ENCODE measurements at places on chromosomes 2 and 18.

- no peak for DNase-seq
Observed at GRCh38 chr2:142048581-142048980, 82.2 kb downstream of the LRP1B start.

DNA sequence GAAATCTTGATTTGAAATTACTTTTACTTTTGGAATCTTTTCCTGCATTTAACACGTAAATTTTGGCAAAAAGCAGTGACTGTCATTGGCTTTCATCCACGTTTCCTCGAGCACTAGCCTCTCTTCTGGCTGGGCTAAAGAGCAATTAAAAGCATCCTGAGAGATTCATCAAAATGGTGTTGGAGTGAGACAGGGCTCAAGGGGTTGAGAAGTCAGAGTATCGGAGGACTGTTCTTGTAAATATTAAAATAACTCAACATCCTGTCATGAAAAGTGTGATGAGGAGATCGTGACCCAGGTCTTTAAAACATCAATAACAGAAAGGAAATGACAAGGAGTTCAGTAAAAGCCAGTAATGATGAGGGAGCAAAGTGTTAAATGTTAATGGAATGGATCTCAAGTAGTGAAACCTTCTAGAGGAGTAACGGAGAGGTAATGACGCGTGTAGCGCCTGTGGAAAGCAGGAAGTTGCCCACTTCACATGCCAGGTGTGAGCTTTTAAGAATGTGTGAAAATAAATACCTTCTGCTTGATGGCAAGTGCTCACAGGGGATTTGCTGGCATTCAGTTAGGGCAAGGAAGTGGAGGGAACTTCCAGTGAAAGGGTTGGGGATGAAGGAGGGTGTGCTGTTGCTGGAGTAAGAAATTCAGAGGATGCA lies 754.4 kb downstream of the ADCYAP1 start:
- DNase-seq = no peak

DNA sequence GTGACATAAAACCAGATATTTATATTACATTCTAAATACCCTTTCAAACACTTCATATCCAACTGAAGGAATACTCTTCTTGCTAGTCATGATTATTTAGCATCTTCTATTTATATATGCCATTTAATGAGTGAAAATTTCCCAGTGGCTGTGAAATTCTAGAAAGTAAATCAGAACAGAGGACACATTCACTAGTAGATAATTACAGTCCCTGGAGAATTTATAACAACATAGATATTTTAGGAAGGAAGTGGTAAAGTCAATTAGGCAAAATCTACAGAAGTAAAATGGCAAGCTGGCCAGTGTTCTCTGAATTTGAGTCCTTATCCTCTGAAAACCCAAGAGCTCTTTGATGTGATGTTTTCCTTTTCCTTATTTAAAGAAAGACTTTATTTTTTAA lies 121.8 kb downstream of the PMAIP1 start:
- no peak for DNase-seq

GRCh38 chr2:222193328-222193983 lies 105.3 kb downstream of the PAX3 start:
- DNase-seq = no peak

DNA sequence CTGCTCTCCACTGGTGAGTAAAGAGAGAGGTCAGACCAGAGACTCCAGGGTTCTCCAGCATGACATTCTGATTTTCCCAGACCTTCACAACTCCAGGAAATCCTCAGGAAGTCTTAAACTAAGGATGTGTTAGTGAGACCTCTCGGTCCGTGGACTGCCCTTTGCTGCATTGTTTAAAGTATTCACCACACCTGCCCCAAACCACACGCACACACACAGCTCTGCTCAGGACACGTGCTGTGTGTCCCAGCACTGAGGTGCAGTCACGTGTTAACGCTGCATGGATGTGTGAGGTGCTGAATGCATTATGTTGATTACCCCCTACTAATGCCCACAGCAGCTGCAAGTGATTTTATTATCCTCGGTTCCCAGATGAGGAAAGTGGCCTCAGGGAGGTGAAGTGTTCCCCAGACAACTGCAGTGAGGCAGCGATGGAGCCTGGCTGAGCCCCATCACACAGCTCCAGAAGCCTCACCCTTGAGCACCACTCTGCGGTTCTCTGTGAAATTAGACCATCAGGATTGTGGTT lies 68.4 kb downstream of the TRAPPC12 start:
- DNase-seq = no peak

DNA sequence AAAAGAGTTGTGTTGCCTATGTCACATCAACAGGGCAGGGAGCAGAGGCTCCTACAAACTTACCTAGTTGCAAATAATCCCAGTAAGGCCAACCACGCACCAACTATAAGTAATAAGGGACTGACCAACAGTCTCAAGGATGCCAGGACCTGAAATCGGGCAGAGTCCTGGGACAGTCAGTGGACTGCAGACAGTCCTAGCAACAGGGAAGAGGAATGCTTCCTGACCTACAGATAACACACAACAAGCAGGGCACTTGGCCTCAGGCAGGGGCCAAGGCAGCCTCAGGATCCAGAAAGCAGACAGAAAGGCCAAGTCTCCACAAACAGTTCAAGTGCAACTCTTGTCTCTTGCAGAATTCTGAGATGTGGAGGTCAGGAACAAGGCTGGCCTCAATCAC lies 56.2 kb downstream of the GALNT14 start:
- DNase-seq = no peak

- no peak for DNase-seq
Observed at GRCh38 chr2:196971574-196972279, 45.2 kb upstream of the PGAP1 start.

DNA sequence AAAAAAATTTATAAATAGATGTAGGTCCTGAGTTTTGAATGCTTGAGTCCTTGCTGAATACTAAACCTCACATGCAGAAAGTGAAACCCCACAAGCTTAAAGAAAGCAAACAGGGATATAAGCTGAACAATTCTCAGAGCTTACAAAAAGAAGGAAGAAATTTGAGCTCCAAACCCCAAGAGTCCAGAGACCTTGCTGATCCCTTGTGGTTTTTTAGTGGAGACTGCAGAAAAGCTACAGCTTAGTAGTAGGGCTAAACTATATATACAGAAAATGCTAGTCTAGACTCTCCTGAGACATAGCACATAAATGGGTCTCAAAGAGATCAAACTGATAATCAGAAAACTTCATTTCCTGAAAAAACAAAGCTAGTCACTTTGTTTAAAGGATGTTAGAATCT lies 1548.1 kb upstream of the ZEB2 start:
- DNase-seq = no peak

DNA sequence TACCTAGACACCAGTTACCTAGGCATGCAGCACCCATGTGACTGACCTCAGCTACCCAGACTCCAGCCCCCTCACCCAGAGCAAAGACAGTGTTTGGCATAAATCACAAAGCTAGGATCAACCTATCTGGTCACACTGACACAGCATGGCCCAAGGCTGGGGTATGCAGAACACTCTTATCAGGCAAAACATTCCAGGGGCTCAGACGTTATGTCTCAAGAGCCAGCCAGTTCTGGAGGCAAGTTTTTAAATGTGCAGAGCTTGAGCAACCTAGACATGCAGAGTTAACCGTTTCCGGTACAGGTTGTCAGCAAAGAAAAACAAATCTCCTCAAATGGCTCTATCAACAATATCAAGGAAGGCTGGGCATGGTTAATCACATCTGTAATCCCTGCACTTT lies 92.8 kb downstream of the AP1S3 start:
- no peak for DNase-seq

DNA sequence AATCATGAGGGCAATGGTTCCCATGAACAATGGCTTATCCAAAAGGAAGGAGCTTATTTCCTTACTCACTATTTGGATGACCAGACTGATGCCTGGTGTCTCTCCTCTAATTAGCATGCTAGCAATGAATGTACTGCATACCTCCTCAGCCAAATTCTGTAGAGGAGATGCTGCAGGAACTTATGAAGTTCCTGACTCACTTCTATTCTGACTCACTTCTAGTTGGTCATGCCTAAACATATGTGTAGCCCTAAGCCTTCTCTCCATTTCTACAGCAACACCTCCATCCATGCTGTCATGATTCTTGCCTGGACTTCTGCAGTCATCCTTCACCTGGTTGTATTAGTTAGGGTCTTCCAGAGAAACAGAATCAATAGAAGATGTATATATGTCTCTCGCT lies 59.9 kb upstream of the MRPS9 start:
- no peak for DNase-seq

DNA sequence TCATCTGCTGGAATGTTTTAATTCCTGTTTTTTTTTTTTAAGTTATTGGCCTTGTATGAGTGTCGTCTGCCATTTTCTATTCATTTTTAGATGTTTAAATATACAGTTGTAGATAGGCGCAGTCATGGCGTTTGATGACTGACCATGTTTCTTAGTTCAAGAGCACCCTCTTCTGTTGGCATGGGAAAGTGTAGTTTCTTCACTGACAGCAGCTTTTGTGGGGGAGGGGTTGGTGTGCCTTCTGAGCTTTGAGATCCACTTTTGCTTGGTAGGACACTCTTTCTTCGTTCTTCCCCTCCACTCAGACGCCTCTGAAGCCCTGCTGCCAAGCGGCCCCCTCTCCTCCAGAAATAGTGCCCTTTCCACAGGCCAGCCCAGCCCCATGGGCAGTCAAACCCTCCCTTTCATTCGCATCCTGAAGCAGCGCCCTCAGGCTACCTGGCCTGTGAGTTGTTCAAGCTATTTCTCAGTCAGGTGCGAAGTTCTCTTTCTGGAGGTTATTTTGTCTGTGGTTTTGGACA lies 492.0 kb downstream of the TNS1 start:
- no peak for DNase-seq

GRCh38 chr18:76821875-76822505 lies 367 bp upstream of the ZNF236 start:
- peak; percentile 46 for DNase-seq

GRCh38 chr18:13577781-13578180 lies 148.6 kb downstream of the FAM210A start:
- no peak for DNase-seq

DNA sequence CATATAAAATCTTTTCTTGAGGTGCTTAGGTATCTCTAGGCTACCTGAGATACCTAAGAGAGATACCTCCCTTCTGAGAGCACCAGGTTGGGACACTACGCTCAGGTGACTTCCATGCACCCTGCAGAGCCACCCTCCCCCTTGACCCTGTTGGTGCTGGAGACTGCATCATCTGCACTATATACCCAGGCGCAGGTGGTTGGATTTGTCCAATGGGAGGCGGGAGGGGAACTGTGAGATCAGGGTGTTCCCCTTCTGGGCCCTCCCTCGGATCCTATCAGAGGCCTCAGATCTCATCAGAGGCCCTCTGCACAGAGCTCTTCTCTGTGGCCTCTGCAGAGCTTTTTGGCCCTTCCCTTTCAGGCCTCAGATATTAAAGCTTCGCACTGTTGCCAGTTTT lies 158.4 kb downstream of the SH3RF3 start:
- DNase-seq = no peak

DNA sequence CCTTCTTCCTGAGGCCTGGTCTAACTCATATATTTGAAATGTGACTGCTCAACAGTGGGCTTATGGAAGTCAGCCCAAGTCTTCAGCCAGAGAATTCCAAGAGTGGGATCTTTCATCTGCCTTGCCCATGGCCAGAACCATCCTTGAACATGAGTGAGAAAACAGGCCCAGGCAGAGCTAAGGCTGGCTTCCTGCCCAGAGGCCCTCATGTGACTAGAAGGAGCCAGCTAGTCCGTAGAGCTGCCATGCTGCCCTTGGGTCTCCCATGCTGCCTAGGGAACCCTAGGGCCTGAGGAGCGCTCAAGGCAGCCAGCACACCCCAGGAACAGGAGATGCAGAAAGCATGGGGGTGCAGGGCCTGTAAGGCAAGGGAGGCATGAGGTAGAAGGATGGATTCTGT lies 203.6 kb downstream of the FHOD3 start:
- DNase-seq = no peak

DNA sequence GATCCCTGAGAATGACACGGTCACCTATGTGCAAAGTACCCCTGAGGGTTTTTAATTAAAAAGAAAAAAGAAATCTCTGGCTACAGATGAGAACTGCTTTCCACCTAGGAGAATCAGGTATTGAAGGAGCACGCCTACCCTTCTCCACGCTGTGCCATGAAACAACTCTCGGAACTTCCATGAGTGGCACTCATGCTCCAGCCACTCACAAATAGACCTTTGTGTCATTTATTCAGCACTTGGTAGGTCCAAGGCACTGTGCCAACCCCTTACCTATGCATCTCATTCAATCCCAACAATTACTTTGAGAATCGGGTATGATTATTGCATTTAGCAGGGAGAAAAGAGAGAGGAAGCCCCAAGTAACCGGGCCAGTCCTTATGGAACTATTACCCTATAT lies 44.9 kb upstream of the TTC39C start:
- no peak for DNase-seq

DNA sequence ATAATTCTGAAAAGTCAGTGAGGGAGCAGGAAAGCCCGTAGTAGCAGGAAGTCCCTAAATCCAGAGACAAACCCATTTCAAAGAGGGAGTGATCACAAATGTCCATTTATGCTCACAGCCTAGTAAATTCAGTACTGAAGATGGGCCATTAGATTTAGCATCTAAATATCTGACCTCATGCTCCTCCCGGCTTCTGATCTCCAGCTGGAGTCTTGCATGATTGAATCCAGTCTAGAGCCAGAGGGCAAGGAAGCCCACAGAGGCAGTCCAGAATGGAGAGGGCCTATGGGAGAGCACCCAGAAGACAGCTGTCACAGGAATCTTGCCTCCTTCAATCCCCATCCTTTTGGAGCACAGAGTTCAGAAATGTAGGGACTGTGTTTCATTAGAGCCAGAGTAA lies 16.0 kb upstream of the ST8SIA3 start:
- DNase-seq = no peak

DNA sequence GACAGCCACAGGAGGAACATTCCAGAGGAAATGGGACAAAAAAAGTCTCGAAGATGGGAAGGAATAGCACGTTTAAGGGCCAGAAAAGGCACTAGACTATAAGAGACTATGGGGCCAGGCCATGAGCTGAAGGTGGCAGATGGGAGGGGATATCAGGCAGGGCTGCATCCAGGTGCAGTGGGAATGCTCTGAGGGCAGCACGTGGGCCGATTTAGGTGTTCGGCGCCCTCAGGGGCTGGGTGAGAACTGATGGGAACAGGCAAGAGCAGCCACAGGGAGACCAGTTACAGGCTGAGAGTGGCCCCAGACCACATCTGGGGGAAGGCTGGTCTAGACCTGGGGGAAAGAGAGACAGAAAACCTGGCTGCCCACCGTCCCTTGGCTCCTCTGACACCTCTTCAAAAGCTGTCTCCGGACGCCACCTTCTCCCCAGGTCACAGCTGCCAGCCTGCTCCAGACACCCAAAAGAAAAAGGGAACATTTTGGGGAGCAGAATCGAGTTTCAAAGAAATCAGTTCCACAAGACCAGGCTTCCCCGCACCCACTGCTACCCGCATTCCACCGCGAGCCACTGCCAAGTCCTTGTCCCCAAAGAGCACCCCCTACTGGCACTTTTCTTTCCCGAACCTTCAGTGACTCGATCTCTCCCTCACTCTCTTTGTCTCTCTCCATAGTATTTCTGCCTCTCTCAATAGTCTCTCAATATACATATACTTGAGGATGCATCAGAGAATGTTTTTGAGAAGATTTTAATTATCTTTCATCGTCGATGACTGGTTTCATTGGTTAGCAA lies 190.1 kb upstream of the AGAP1 start:
- DNase-seq = no peak

All from hematopoietic multipotent progenitor cell treated with erythropoietin and hydrocortisone succinate and interleukin-3 and kit ligand, for 17 days (in vitro differentiated cells).